Mesothelial cell of epicardium (in vitro differentiated cells): ENCODE measurements at places on chromosomes 3 and 15.

GRCh38 chr15:56464893-56465520 lies at the start of gene MNS1:
TSS of gene MNS1 (minus strand) at chr15:56465137. CDS start at chr15:56464972, 165 bp downstream.
- DNase-seq: peak; percentile 85

DNA sequence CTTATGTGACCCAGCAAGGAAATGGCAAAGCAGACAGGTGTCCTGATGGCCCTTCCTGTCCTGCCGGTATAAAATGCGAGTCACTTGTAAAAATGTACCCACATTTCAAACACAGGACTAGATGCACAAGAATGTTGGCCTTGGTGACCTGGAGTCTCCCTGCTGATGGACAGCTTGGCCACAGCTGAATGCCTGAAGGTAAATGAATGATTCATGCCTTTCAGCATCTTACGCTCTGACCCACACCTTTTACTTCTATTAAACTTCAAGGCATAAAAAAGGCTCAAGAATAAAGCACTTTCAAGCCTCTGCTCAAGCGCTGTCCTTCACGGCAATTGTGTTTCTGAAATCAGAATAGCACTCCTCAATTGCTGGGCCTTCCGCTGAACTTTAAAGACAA lies 228.0 kb upstream of the SLCO3A1 start:
- no peak for DNase-seq

DNA sequence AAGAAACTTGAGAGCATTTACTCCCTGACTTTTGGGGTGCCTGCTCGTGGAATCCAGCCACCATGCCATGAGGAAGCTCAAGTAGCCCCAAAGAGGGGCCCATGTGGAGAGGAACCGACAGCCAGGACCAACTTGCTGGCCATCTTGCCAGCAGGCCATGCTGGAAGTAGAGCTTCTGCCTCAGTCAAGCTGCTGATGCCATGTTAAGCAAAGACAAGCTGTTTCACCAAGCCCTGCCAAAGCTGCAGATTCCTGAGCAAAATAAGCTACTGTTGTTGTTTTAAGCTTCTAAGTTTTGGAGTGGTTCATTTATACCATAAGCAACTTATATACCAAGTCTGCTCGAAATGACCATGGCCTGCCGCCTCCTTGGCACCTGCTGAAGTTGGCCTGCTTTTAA lies 14.1 kb downstream of the RFTN1 start:
- no peak for DNase-seq

- DNase-seq: no peak
These were observed 194.6 kb downstream of the ADAMTSL3 start for GRCh38 chr15:83848315-83849050.

DNA sequence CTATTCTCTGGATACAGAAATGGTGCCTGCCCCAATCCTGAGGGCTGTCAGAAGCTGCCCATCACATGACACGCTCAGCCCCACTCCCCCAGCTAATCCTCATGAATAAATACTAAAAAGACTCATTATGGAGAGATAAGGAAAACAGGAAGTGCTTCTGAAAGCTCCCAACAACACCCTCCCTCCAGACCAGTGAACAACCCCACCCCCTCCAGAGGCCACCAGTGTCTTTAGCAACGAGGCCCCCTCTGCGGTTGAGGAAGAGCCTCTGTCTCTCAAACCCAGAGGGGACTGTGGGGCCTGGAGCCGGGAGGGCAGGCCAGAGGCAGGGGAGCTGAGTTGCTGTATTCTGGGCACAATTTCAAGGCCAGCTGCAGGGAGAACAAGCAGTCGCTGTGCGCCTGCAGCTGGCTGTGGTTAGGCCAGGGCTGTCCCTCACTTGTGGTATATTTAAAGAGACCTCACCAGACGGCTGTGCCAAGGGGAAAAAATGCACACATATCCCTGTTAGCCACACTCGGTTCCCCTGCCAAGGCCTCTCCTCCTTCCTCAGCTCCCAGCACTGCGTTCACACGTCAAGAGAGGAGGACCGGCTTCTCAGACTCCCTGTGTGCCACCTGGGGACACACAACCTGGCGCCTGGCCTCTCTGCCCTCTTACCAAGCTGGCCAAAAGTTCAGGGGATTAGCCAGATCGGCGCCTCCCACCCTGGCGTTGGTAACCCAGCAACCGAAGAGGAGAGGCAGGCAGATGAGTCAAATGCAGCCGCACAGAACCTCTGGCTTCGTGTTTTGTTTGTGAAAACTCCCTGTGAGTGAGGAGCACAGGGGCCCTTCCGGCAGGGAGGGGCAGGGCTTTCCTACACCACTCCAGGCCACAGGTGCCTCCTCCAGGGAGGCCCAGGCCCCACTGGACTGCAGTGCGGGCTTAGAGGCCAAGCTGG lies 101.2 kb upstream of the ETV5 start:
- peak; percentile 41 for DNase-seq

GRCh38 chr3:18188491-18188890 lies 236.6 kb downstream of the SATB1 start:
- no peak for DNase-seq

- no peak for DNase-seq
These were observed 1070.4 kb downstream of the ROBO1 start for GRCh38 chr3:78697426-78697825.

DNA sequence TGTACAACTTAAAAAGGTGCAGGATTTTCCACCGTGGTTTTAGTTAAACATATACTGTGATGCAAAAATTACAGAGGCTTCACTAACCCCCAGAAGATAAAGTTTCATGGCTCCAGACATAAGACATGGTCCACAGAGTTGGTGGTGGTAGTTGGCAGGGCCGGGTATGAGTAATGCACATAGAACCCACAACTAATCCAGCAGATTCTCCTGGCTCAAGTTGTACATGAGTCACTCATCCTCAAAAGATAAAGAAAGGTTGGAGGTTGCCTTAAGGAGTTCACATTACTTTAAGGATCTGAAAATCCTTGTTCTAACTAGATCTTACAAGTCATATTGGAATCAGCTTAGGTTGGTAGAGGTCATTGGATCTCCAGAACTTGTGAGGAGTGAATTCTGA lies 98.3 kb upstream of the ZBTB20 start:
- no peak for DNase-seq

DNA sequence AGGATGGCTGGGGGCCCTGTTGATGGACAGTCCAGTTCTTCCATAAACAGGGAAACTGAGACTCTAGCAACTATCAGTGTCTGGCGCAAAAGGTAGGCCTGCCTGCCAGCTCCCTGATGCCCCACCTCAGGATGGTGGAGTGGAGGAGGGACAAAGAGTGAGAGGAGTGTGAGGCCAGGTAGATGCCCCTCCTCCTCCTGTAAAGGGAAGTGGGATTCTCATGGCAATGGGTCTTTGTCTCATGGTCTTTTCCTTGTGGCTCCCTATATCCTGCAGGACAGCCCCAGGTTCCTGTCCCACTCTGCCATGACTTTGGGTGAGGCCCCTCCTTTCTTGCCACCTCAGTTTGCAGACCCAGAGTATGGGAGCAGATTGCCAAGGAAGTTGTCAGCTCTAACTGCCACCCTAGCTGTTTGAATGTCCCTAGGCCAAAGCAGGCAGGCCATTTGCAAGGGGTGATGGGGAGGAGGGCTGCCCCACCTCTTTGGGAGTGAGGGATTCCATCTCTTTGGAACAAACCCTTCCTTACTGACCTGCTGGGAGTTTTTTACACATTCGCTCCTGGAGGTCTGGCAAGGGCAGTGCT lies 2.8 kb upstream of the DNAH1 start:
- DNase-seq: no peak

DNA sequence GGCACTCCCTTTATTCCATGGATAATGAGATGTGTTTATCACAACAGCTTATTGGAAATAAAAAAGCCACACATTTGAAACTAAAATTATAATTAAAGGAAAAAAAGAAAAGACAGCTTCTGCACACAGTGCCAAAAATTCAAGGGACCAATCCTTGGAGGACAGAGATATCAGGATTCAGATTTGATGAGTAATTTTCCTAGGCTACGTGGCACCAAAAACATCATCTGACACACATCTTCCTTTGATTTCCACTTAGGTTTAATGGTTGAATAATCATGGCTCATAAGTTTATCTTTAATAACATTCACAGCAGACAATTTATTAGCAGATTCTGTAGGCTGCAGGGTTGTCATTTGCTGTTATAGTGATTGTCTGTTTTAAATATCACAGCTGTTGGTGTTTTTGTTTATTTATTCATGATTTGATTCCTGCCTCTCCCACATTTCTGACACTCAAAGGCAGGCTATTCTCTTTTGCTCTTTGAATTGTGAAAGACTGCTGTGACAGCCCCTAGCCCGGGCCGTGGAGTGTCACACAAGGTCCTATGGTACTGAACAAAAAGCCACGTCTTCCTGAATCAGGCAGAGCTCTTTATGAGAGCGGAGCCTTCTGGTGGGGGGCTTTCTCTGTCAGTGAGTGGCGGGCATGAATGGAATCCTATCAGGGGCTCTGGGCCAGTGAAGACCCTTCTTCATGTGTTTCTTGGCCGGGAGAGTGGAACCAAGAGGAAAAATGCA lies 708.5 kb downstream of the SQOR start:
- DNase-seq: no peak
